ENCODE measurements at places on chromosomes 11 and 22.

DNA sequence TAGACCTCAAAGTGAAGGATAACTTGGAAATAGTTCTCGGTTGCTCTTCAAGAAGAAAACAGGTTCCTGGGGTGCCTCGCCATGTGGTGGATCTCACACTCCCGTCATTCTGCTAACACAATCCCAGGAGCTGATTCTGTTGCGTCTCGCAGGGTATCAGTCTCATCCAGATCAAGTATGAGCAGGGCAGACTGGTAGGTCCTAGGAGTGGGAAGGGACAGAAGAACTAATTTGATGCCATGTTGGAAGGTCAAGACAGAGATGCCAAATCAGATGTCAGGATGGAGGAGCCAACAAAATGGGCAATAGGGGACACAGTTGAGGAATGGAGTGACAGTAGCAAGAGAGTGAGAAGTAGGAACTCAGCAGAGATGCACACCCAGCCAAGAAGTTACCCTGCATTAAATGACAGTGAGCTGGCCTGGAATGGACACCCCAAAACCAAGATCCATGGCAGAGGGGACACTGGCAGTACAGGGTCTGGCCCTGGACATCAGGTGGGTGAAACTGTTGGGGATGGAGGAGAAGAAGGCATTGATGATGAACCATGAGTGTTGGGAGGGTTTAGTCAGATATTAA, 76.2 kb downstream of the BDNF start:
- no peak for DNase-seq

GRCh38 chr22:43969989-43970755, 14.9 kb downstream of the SAMM50 start:
- no peak for DNase-seq

- no peak for DNase-seq
These were observed 128.3 kb downstream of the NTM start for GRCh38 chr11:131498631-131499160.

DNA sequence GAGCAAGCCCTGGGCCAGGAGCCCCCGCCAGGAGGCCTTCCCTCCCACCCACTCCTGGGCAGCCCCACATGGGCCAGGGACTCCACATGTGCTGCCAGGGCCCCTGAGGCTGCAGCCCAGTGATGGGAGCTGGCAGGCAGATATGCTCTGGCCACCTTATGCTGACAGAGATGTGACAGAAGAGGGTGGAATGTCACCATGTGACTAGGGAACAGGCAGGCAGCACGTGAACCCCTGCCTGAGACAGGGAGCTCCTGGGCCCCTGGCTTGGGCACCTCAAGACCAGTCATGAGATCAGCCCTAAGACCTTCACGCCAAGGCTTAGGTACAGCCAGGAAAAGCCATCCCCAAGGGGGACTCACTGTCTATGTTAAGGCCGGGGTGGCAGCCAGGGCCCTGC, 9.1 kb downstream of the PRODH start:
- DNase-seq = no peak

DNA sequence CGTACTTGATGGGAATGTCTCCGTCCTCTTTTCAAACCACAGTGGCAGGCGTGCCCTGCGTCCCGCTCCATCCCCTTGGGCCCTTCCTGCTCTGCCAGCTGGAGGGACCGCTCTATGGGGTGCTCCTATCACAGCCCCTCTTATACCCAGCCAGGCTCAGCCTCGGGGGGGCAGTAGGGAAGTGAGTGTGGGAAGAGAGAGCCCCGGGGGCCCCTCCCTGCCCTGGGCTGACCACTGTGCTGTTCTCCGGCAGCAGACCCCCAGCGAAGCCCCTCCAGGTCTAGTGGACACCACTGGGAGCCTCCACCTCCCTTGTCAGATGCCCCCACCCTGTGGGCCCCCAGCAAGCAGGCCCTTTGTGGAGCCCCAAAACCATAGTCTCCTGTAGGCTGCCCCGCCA, 572.5 kb downstream of the BRD1 start:
- DNase-seq = peak; percentile 19

DNA sequence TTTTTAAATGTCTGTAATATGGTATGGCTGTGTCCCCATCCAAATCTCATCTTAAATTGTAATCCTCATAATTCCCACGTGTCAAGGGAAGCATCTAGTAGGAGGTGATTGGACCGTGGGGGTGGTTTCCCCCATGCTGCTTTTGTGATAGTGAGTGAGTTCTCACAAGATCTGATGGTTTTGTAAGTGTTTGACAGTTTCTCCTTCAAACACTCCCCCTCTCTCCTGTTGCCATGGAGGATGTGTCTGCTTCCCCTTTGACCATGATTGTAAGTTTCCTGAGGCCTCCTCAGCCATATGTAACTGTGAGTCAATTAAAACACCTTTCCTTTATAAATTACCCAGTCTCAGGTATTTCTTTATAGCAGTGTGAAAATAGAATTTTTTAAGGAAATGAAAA, 31.1 kb upstream of the CD44 start:
- DNase-seq = no peak

Data from RWPE2 (cell line).